Regular cardiac myocyte (primary cell): ENCODE measurements at places on chromosomes 6 and 20. TPM values are rescaled to one million over a fixed set of nuclear protein-coding genes. Genes with fewer than 3 reads are reported as not detected.

SLC4A11 gene
- total RNA-seq, result 0.38 and 0.85 TPM in 2 replicates

CST4 gene
- total RNA-seq, result 0.77 and 1.7 TPM in 2 replicates

IMPG1 gene
- total RNA-seq, result not detected in 2 replicates

FAM83C gene
- under 0.01 TPM in 1 of 2 replicates, not detected in the other for total RNA-seq

METTL24 gene
- under 0.01 and 0.85 TPM in 2 replicates for total RNA-seq

OSBPL2 gene
- total RNA-seq, result 25.9 and 31.9 TPM in 2 replicates
